ENCODE measurements at places on chromosomes 1 and 21.

- no peak for DNase-seq
These were observed 830 bp downstream of the INPP5B start for GRCh38 chr1:37945743-37946702.

DNA sequence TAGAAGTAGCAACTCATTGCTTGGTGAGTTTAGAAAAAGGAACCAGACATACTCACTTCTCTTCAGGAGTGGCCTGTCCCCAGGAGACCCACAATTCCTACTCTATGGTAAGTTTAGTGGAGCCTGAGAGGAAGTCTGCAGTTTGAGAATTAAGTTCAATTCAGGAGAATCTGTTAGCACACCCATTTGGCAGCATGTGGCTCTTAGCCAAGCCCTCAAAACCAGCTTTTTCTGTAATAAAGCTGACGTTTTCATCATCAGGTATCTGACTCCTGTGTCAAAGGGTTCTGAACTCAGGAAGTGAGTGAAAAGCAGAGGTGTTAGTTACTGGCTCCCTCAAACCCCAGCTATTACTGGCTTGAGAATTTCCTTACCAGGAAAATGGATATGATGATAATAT lies 20.4 kb upstream of the RGS16 start:
- DNase-seq = no peak

DNA sequence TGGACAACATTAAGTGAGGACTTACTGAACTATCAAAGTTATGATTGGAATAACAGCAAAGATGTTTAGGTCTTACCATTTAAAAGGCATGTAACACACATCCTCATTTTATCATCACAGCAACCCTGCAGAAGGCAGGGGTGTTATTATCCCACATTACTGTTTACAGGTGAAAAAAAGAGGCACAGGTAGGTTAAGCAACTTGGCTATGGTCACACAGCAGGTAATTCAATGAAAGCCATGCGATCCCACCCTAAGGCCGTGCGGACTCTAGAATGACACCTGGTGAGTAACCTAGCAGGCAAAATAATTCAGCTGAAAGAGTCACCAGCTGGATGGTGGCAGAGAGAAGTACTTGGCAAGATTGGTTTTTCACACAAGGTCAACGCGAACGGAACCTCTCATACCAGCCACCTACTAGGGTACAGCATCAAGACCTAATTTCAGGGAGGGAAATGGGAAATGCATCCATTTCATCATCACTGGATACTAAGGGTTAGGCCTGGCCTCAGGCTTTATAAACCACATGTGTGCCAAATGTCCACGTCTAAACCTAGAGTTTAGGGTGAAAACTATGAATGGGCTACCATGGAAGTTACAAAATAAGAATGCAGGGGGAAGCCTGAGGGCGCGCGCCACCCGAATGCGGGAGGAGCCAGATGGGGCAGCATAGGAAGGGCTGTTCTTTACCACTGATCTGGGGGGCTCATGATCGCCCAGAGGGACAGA lies 85.3 kb downstream of the SLC66A1 start:
- DNase-seq = no peak

GRCh38 chr21:44360159-44360558 lies 6.7 kb downstream of the TRPM2 start:
- no peak for DNase-seq

GRCh38 chr1:19066248-19066873 lies 109.9 kb upstream of the IFFO2 start:
- DNase-seq = no peak

GRCh38 chr1:234170067-234170466 lies 203.2 kb upstream of the COA6 start:
- no peak for DNase-seq

DNA sequence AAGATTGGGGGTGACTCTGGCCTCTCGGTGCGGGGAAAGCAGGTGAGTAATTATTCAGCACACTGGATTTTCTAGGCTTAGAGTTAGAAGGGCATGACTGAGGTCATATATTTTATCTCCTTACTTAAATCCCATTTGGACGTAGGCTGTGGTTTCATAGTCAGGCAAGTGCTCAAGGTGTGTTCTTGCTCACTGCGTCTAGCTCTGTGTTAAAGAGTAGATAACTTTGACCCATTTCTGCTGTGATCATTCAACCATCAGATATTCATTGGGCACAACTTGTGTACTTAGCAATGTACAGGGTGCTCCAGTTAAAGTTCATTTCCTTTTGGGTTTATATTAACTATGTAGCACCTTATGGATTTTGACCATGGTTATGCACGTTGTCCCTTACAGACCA lies 14.6 kb downstream of the PFKFB2 start:
- no peak for DNase-seq

DNA sequence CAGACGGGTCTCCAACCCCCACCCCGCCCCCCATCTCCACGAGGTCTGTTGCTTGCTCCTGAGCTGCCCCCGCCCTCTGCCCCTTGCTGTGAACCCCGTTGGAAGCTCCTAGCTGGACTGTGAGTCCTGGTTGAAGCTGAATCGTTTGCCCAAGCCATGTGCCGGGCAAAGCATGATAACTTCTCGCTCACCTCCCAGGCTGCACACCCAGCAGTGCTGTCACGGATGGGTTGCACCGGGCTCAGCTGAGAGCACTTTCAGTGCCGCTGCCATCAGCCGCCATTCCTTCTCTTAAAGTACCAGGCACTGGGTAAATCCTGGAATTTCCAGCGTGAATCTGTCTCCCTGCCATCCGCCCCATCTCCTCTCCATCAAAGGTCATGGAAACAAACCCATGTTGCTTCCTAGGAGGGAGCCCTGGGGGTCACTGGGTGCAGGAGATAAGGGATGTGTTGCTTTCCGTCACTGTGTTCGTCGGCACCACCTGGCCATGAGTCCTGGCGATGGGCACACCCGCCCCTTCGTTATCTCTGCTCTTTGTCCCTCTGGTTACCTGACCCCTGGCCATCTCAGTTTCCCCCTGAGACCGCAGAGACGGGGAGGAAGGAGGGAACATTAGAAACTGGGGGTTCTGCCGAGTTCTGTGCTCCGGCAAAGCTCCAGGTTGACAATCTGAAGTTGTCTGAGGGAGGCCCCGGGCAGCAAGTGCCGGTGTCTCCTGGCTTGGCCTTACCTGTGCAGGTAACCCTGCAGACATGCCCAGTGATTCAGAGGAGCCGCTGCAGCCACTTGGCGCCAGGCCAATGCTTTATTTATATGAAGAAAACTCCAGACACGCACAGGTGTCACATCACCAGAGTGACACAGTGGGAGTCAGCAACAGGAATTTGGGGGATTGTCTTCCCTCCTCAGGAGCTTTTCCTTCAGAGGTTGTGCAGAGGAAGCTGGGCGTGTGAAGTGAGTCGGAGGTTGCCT lies 2.7 kb downstream of the PDE9A start:
- no peak for DNase-seq

DNA sequence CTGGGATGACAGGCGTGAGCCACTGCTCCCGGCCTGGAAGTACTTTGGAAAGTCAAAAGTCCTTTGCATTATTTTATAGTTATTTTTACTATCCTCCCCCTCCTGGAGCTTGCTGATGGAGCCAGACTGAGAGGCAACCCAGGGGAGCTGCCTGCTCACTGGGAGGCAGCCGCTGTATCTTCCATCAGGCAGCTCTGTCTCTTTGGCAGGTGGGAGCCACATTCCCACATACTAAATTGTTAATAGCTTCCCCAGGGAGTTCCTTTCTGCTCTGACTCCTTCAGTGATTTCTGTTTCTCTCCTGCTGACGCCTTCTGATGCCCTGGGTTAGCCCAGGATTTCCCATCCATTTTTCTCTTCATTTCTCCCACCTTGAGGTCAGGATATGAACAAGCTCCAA lies 4.9 kb upstream of the OPRD1 start:
- DNase-seq = no peak

- DNase-seq = no peak
These were observed 18.1 kb upstream of the IFFO2 start for GRCh38 chr1:18974606-18975005.

DNA sequence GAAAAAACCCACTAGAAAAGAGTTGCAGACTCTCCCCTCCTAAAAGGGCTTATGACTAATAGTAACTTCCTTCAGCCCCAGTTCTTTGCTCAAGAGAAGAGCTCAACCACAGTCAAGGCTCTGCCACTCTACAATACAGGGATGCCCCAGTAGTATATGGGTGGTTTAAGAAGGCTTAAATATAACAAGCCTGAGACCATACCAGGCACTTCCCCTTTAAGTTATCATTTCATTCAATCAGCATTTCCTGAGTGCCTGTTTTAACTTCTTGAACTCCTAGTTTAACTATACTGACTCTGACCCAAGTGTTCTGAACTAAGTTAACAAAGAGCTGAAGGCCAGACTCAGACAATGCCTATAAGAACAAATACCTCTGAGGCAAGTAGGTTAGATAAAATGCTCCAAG lies 19.8 kb downstream of the PRPF38A start:
- no peak for DNase-seq

- no peak for DNase-seq
These were observed 467.6 kb downstream of the RWDD3 start for GRCh38 chr1:95701450-95702173.

- DNase-seq = no peak
These were observed 31.5 kb upstream of the VASH2 start for GRCh38 chr1:212918824-212919223.

GRCh38 chr1:208717525-208717924 lies 473.3 kb upstream of the PLXNA2 start:
- DNase-seq = no peak

- DNase-seq = no peak
These were observed 48.5 kb upstream of the IGSF21 start for GRCh38 chr1:18058981-18059605.

DNA sequence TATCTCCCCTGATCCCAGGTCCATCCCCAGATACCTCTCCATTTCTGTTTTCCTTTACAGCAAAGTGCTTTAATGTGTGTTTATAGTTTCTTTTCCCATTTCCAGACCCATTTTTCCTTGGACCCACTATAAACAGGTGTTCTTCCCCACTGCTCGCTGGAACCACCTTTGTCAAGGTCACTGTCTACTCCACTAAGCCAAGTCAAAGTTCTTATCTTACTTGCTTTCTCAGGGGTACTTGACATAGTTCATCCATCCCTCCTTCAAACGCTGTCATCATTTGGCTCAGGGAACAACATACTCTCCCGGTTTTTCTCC lies 8.3 kb downstream of the SLAMF1 start:
- DNase-seq = no peak

GRCh38 chr1:59285691-59286090 lies 11.2 kb upstream of the FGGY start:
- DNase-seq = no peak

DNA sequence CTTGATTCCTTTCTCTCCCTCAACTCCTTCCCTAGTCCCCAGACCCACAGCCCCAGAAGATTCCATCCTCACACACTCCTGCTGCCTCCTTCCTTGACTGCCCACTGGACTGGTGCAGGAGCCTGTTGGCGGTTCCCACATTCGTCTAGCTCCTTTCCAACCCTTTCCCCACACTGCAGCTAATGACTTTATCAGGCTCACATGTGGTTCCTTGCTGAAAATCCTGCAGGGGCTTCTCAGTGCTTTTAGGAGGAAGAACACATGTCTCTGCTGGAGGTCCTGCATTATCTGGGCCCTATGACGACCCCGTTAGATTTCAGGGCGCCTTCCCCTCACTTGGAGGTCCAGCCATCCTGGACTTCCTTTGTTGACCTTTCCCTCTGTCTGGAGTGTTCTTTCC lies 50.2 kb downstream of the EDN2 start:
- no peak for DNase-seq

GRCh38 chr1:179124873-179125272 lies 43.0 kb downstream of the TOR3A start:
- no peak for DNase-seq

- no peak for DNase-seq
These were observed 22.9 kb downstream of the TCP10L start for GRCh38 chr21:32562426-32562825.

DNA sequence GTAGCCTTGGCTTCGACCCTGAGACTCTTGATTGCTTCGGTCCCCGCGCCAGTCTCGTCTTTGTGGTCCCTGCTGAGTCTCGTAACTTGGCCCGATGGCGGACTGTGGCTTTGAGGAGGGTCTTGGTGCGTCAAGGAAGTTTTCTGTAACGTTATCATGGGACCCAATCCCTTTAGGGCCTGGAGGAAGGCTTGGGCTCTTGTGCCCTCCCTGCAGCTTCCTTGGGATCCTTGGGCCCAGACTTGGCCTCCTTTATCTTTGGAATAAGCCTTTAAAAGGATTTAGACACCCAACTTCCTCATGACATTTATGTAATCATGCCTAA lies 371 bp downstream of the ZMPSTE24 start:
- DNase-seq = no peak

DNA sequence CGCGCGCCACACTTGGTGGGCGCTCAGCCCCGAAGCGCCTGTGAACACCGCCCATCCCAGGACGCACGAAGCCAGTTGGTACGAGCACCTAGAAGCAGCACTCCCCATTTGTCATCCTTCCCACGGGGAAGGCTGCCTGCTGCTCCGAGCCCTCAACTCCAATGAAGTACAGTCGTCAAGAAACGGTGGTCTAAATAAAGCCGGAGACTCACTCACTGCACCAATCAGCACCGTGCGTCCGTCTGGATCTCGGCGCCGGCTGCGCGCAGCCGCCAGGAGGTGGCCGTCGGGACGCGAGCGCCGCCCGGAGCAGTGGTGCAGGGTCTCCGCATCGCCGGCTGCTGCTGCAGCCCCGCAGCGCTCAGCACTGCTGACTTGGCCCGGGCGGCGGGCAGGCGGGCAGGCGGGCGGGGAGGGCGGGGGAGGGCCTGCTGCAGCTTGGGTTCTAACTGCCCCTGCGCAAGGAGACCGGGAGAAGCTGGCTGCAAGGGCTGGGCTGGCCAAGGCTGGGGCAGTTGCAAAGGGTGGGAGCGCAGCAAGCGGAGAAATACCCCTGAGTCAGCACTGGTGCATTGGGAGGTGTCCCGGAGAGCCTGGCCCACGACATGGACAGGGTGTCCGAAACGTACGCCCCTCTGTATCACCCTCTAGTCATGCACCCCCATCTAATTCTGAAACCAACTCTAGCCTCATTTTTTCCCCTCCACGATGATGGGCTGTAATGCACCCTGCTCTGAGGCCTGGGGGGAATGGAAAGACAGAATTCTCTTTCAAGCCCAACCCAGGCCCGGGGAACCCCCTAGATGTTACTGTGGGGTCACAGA lies 35.8 kb upstream of the H6PD start:
- no peak for DNase-seq

- no peak for DNase-seq
These were observed 36.1 kb downstream of the DEGS1 start for GRCh38 chr1:224219011-224219611.

- peak; percentile 8 for DNase-seq
These were observed 43.9 kb downstream of the PIGK start for GRCh38 chr1:77175230-77175844.

DNA sequence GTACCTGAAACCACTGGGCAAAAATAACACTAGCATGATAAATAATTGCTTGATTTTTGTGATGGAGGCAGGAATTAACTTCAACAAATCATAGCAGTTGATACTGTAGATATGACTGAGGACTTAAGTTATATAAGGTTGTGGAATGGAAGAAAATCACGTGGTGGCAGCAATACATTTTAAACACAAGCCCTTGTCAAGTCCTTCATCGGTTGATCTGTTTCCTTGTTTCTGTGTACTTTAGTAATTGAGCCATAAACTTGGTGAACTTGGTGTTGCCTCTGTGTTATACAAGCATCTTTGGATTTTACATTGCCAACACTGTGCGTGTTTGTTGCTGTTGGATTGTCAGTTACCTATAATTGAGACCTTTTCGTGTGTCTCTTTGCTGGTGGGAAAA lies 114.4 kb downstream of the CAMTA1 start:
- DNase-seq = no peak
